ENCODE measurements at places on chromosomes 5 and 9. TPM values are rescaled to one million over a fixed set of nuclear protein-coding genes. Genes with fewer than 3 reads are reported as not detected.

The TBC1D9B gene
- 128 TPM for total RNA-seq

The ENTPD2 gene
- total RNA-seq = 0.51 TPM

DNA sequence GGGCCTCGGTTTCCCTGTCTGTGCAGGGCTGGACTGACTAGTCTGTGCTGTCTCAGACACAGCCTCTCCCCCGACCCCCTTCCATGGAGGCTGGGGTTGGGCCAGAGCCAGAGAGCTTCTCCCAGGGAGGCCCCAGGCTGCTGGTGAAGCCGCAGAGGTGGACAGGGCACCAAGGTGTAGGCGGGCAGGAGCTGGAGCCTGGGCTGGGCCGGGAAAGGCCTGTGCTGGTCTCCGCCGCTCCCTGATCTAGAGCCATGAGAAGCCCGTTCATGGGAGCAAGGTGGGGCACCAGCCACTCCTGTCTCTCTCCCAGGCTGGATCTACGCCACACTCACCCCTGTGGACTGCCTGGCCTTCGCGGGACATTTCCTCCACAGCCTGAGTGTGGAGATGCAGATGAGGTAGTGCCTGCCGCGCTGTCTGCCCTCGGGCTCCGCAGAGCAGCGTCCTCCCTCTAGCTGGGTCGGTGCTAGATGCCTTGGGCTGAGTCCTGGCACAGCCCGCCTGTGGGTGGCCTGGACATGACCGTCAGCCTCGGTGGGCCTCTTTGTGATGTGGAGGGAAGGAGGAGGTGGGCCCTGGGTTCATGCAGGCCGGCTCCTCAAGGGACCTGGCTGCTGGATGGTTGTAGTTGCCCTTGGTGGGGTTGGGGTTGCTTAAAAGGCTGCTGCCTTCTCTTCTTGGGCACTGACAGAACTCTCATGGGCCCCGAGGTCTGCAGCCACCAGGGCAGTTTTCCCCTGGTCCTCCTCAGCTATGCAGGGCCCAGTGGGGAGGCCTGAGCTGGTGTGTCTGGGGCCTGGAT is 79.4 kb downstream of the PHF2 start:
- DNase-seq = no peak

GRCh38 chr9:297104-297972 is 82.7 kb downstream of the DOCK8 start:
- no peak for DNase-seq

DNA sequence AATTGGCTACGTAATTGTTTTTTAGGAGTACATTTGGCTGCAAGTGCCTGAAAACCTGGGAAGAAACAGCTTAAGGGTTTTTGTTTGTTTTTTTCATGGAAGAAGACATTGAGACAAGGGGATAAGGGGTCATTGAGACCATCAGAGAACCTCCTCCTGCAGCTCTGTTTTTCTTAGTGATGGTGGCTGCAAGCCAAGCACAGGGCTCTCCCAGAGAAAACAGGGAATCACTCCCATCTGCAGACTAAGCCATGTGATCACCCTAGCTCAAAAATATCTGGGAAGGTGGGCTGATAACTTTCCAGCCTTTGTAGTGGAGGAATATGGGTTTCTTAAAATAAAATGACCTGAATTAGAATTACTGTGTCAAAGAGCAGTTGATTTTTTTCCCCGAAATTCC is 25.1 kb downstream of the PALM2AKAP2 start:
- no peak for DNase-seq

DNA sequence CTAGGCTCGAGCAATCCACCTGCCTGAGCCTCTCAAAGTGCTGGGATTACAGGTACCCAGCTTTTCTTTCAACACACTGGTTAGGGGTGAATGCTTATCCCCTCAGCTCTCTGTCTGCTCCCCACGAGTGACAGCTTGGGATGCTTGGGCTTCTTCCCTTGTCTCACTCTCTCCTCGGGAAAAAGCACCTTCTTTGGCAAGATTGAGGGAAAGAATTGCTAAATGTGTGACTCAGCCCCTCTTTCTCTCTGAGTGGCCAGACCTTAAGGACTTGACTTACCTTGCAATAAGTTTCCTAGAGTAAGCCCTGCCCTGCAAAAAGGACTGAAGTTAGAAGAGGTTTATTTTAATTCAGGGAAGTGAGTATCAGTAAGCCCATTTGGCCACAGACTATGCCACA is 68.1 kb upstream of the ERBIN start:
- no peak for DNase-seq

DNA sequence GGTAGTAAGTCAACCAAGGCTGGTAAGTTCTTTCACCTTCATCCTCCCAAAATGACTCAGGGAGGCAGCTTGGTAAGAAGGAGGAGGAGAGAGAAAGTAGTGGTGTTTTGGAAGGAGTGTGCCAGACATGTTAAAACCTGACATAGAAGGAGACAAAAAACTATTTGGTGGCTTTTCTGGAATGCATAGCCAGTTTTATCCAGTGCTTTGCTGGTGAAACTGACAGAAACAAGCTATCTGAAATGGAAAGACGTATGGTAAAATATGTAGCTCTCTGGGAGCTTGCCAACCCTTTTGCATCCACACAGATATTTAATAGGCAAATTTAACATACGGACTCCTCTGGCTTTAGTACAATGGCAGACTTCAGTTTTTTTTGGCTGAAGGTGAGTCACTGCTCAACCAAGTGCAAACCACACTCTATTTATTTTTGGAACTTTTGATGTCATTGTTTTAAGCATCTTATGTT is 45.4 kb downstream of the RAB14 start:
- DNase-seq = no peak
